ENCODE measurements at places on chromosomes 4 and X.

- DNase-seq = no peak
Measured at GRCh38 chr4:92235731-92236130, 68.0 kb upstream of the GRID2 start.

- DNase-seq = no peak
Measured at GRCh38 chr4:8725071-8725841, 132.7 kb downstream of the CPZ start.

DNA sequence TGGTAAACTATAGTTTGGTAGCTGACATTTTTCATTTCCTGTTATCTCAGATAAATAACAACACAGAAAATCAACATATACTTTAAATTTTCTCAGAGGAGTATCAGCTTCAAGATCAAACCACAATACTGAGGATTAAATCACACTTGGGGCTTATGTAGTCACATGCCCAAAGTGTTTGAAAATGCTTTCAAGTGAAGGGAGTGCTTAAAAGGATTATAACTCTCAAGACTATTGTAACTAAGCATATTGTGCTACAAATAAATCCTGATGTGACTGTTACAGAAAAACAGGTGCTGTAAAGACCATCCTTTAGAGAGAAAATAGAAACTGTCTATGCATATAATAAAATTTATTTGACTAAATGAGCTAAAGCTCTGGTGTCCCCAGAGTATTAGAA is 887.6 kb downstream of the ADGRL3 start:
- DNase-seq = no peak

GRCh38 chr4:21490682-21491081 is 457.9 kb downstream of the KCNIP4 start:
- no peak for DNase-seq

GRCh38 chrX:150753357-150753756 is 60.2 kb downstream of the MTMR1 start:
- DNase-seq = no peak

- DNase-seq = no peak
Measured at GRCh38 chr4:25443851-25444250, 66.8 kb downstream of the ANAPC4 start.
